Naive thymus-derived CD4-positive, alpha-beta T cell (primary cell): ENCODE measurements at places on chromosomes 2 and 18. TPM values are rescaled to one million over a fixed set of nuclear protein-coding genes. Genes with fewer than 3 reads are reported as not detected.

Gene ATP6V1B1
- not detected for total RNA-seq

GRCh38 chr2:23092831-23093230 is 292.1 kb upstream of the KLHL29 start:
- DNase-seq: no peak

Gene SLC19A3
- total RNA-seq: not detected

- no peak for DNase-seq
These were observed 3.7 kb downstream of the DGUOK start for GRCh38 chr2:73930386-73930785.

DNA sequence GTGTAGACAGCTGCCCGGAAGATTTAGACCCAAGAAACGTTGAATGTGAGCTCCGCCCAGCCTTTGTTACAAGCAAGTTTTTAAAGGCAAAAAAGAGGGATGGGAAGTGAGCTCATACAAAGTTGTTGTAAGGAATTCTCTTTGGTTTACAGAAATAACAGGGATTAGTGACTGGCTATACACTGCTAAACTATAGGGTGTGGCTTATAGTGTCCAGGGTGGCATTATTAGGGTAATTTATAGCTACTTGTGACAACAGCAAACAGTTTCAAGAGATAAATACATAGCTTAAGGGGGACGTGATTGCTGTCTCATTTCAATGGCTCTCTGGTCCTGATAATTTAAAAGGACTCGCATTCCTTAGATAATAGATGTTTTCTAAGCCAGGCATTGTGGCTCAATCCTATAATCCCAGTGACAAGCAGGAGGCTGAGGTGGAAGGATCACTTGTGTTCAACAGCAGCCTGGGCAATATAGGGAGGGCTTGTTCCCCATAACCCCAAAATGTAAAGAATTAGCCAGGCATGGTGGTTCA is 66.5 kb upstream of the TGIF1 start:
- no peak for DNase-seq

DNA sequence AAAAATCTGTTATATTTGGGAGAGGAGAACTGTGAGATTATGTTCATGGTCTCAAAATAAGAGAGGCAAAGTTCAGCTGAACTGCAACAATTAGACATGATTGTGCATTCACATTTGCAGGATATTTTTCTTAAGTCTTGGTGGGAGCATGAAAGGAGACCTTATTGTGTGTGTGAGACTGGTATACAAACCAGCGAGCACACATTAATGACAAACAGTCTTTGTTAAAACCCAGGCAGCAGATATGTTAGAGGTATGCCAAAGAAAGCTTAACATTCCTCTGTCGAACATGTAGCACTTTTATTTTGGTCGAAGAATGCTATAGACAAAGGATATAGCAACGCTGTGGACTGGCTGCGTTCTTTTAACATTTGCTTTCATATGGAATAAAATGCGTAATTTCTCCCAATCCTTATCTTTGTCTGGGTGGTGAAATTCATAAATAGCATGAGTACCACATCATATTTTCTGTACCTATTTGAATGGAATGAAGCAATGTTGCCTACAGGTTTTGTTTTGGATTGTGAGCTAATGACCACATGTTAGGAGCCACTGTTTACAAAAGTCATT is 88.4 kb downstream of the ICOS start:
- DNase-seq: no peak

GRCh38 chr18:50977037-50977760 is 9.4 kb downstream of the ELAC1 start:
- DNase-seq: no peak

DNA sequence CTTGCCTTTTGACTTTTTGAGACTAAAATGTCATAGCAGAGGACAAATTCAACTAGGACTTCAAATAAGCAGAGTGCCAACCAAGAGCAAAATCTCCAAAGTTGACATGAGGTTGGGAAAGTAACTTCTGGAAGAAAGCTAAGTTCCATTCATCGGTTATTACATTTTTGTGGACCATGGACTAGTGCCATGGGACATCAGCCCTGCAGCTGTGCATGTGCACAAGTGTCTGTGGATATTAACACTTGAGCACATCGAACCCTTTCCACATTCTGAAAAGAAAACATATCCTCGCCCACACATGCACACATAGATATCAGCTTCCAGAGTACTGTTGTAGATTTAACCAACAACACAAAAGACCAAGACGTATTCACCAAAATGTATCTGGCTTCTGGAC is 262.6 kb downstream of the NYAP2 start:
- DNase-seq: no peak

GRCh38 chr2:209976698-209977385 is 25.6 kb upstream of the RPE start:
- DNase-seq: no peak

Gene SLC25A12
- total RNA-seq: 14.0 TPM

DNA sequence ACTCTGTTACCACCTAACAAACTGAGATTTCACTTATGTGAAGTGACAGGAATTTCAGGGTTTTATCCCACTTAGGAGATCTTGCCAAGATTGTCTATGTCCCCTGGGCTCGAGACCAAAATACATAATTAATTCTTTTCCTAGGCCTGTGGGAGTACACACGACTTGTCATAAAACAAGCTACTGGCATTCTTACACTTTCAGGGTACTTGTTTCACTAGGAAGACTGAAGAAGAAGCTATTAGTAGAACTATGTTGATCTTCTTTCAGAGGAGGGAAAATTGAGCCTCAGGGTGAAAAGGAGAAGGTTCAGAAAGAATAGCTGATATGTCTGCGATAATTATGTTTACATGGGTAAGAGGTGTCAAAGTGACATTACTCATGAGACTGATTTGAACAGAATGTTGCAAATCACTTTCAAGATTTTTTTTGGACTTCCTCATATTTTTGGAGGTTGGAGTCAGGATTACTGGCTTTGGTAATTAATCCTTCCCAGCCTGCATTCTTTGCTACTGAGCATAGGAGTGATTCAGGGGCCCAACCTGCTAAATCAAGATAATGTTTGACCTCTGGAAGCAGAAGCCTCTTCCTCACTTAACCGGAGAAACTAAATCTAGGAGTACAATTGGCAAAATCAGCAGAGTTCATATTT is 240.0 kb upstream of the NT5C1B start:
- DNase-seq: no peak

GRCh38 chr18:55319459-55320193 is 268.4 kb downstream of the TCF4 start:
- no peak for DNase-seq

DNA sequence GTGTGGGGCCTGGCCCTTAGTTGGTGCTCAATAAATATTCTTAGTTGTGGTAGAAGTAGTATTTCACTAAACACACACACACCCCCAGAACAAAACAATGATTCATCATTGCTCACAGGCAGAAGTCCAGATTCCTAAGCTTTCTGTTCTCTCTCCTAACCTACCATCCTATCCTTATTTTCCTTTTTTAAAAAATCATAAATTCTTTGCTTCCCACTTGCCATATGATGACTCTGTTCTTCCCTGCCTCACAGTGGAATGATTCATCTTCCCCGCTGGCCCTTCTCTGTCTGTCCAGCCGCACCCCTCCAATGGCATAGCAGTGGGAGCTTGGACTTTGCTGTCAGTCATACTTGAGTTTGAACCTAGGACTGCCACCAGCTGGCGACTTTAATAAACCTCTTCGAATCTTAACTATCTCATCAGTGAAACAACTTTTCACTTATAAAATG is 5.2 kb downstream of the EML6 start:
- DNase-seq: no peak

Gene DYNAP
- total RNA-seq: not detected in 2 replicates

DNA sequence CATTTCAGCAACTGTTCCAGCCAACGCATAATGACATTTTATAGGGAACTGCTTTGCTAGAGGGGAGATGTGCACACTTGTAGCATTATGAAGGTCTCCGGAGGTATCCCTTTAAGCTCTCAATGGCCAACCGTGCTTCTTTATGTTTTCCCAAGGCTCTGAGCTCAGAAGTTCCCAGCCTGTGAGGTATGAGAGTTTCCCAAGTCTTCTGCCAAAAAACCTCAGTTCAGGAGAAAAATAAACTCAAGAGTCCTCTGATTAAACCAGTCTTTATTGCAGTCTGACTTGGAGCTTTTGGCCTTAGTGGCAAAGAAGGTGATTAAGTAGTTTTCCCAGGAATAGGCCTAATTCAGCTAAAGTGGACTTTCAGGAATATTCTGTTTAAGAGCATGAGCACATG is 35.4 kb upstream of the ZNF532 start:
- no peak for DNase-seq

GRCh38 chr2:42001711-42002201 is 46.1 kb upstream of the PKDCC start:
- no peak for DNase-seq

GRCh38 chr2:55761024-55761423 is 67.4 kb upstream of the PNPT1 start:
- DNase-seq: no peak

- no peak for DNase-seq
These were observed 156.4 kb downstream of the ZFP36L2 start for GRCh38 chr2:43070030-43070429.

DNA sequence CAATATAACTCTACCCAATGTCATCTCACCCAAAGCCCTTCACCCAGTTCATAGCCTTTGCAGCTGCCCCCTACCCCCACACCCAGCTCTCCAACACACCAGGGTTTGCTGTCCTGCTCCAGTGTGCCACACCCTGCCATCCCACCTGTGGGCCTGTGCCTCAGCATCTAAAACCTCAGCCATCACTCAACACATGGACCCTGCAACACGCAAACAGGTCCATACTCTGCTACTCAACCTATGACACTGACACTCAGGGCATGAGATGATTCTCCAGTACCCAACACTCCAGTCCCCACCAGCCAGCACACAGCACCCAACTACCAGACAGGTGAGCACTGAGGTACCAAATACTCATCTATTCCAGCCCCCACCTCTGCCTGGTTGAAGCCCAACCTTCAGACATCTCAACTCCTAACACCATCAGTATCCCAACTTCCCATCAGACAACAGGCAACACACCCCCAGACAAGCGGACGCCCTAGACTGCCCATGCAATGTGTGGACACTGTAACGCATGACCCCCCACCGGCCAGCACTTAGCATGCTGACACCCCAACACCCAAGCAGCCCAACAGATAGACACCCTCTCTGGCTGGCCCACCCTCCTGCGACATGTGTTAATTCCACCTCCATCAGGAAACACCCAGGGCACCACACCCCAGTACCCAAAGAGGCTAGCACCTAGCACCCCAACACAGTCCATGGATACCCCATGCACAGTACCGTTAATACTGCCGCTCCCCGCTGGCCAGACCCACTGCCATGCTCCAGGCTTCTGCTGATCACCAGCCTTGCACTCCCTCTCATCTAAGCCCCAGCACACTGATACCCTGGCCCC is 25.0 kb downstream of the ZAP70 start:
- DNase-seq: no peak

- no peak for DNase-seq
These were observed 60.4 kb downstream of the WDSUB1 start for GRCh38 chr2:159226059-159226461.

- DNase-seq: no peak
These were observed 66.6 kb downstream of the CTIF start for GRCh38 chr18:48605408-48605845.

Gene MERTK
- 1.3 TPM for total RNA-seq

GRCh38 chr2:103789381-103790095 is 1027.7 kb downstream of the TMEM182 start:
- DNase-seq: no peak

DNA sequence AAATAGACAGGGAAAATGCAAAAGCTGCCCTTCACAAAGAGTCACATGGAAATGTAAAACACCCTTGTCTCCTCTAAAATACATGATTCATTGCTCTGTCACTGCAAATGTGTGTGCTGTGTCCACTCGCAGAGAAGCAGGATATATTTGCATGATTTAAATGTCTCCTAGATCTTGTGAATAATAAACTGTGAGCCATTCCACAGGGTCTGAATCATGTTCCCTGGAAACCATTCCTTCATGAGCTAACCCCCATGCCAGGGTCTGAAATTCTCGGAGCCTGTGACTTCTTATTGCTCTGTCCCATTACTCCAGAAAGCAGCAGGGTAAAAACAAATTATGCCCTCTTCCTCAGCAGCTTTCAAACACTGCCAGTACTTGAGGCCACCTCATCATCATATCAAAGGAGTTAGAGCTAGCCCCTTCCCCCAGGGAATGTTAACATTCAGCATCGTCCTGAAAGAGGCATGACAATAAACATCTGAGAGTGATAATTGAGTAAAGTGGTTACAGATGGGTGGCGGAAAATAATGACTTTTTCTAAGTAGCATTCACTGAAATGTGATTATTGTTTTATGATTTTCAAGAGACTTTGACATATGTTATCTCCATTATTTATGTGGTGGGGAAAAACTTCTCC is 11.7 kb upstream of the CNGA3 start:
- DNase-seq: no peak

GRCh38 chr2:236554629-236555282 is 14.9 kb upstream of the ACKR3 start:
- no peak for DNase-seq

Gene COLEC12
- total RNA-seq: not detected in 2 replicates

DNA sequence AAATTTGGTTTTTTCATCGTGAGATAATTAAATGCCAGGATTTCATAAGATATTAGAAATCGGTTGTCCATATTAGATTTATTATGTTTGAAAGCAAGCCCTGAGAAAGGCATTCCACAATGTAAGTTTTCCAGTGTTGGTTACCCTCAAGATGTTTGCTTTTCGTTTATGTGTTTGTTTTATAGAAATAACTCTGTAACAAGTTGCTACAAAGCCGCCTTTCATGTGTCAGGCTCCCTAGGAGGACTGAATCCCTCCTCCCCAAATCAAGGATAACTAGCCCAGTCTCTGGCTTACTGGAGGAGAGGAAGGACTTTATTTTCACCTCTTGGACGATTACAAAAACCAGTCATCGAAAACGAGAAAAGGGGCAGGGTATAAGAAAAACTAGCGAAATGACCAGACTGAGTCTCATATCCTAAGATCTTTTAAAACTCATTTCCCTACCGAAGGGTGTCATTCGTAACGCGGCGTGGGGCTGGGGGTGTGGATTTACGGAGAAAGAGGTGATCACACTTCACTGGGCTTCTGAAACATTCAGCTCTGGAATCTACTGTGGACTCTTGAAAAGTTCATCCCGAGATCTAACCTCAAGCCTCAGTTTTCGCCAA is 1.0 kb upstream of the PEX13 start:
- no peak for DNase-seq

DNA sequence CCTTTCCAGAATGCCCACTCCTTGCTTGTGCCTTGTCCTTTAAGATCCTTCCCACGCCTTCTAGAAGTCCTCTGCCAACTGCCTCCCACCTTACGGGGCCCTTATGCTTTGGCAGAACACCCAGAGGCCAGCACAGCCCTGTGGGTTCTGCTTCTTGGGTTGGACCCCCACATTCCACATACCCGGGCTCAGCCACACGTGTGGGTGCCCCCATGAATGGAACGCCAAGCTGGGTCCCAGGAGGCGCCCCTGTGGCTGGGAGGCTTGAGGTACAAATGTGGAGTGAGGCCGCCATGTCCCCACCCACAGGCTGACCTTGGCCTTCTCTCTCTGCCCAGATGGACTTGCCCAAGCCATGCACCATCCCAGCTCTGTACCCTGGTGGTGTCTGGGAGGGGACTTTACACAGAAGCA is 74.2 kb downstream of the STPG4 start:
- DNase-seq: no peak

GRCh38 chr18:4511166-4511565 is 56.1 kb upstream of the DLGAP1 start:
- DNase-seq: no peak

GRCh38 chr2:173996766-173997165 is 31.6 kb upstream of the SP3 start:
- no peak for DNase-seq
